Left lobe of liver (tissue), 2 donors: ENCODE measurements at places on chromosomes 4 and X. TPM values are rescaled to one million over a fixed set of nuclear protein-coding genes. Genes with fewer than 3 reads are reported as not detected.

DNA sequence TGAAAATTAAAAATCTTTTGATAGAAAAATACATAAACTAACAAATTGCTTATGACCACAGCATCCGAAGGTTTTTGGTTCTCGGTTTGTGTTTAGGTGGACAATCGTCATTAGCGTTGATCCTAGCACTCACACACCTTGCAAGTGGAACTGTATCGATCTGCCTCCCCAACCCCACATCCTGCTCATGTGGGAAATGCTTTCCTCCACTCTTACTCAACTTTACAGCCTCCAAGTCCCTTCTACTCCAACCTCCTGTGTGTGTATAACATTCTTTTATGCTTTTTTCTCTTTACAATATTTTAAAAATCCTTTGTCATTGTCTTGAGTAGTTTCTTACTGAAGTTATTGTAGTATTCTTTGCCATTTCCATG is 15.6 kb upstream of the TMEM131L start:
- DNase-seq = no peak

DNA sequence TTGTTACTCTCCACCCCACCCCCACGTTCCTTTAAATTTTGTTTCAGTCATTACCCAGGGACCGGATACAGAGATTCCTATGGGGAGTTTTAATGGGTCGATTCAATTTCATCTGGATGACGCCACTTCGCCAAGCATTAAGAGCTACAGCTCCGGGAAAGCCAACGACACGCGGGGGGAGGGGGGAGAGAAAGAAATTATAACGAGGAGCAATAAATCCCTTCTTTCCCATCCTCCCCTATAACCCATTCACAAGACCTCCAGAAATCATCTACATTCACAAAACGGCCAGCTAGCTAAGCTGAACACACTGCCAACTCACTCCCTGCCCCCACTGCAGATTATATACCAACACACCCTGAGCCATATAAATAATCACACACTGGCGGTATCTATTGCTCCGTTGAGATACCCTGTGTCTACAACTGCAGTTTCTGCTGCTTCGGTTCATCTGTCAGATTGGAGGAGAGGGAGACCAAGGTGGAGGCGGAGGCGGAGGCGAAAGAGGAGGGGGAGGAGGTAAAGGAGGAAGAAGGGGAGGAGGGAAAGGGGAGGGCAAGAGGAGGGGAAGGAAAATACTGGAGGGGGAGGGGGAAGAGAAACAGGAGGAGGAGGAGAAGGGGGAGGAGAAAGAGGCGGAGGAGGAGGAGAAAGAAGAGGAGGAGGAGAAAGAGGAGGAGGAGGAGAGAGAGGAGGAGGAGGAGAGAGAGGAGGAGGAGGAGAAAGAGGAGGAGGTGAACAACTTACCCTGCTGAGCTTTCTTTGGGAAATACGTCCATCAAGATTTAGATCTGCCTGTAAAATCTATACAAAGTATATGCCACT is 113.9 kb upstream of the VAMP7 start:
- DNase-seq = peak; percentile 40

DNA sequence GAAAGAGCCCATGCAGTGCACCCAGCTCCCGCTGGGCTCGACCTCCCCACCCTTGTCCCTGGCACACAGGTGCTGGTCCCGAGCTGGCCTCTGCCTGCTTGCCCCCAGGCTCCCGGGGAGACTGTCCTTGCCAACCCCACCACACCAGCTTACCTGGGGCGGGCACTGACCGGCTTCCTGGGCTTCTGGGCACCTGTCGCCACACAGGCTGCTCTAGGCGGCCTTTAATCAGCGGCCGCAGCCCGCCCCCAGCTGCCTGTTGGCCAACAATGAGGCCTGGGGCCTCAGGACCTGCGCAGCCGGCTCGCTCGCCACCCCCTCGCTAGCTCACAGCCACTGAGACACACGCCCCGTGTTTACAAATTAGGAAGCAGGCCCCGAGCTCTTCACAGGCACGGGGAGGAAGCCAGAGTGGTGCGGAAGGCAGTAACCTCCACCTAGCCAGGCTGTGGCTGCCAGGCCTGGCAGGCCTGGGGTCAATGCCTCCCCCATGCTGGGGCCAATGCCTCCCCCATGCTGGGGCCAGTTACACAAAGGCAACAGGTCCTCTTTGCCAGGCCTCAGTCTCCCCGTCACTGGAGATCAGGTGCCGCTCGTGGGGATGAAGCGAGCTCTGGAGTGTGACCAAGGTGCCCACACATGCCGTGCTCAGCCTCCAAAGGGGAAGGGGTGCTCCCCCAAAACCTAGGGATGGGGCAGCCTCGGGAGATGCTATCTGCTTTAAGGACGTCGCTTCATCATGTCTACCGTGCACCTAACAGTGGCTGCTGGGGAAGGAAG is at the start of gene TREX2:
Gene TREX2, minus strand, starts transcription at position 201 of the 780 bp plus-strand sequence. CDS start 626 bp downstream, outside the sequence.
- DNase-seq = no peak

HELT gene
- not detected for total RNA-seq

VSIG1 gene
- total RNA-seq = not detected

DNA sequence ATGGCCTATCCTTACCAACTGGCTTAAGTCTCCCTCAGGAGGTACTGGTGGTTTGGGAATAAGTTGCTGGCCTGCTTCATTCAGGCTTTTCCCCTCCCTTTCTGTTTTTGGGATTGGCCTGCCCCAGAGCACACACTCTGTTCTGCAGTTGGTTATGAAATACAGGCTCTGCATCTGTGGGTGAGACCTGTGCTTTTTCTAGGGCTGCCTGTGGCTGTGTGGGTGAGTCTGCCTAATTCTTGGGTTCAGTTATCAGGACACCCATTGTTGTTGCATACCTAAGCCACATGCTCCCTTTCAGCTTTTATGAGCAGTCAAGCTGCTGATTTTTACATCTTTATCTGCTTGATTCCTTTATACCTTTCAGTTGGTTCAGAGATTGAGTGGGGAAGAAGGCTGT is 19.0 kb upstream of the CWH43 start:
- DNase-seq = no peak

DAPP1 gene
- total RNA-seq = 0.78 TPM

GPRIN3 gene
- 0.40 TPM for total RNA-seq

DNA sequence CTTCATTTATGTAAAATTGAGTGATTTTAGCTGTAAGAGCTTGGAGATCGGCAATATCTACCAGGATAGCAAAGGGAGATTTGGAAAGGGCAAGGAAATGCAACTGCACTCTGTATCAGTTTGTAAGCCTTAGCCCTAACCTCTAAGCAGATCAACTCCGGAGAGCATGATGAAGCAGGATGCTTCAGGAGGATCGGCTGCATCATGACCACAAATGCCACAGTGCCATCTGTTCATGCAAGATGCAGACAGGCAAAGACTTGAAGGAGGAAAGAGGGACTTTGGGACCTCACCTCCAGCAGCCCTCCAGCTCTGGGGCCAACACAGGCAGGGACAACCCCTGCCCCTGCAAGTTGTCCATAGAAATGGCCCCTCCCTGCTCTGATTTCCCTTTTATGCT is 377.6 kb upstream of the GATB start:
- DNase-seq = no peak

DNA sequence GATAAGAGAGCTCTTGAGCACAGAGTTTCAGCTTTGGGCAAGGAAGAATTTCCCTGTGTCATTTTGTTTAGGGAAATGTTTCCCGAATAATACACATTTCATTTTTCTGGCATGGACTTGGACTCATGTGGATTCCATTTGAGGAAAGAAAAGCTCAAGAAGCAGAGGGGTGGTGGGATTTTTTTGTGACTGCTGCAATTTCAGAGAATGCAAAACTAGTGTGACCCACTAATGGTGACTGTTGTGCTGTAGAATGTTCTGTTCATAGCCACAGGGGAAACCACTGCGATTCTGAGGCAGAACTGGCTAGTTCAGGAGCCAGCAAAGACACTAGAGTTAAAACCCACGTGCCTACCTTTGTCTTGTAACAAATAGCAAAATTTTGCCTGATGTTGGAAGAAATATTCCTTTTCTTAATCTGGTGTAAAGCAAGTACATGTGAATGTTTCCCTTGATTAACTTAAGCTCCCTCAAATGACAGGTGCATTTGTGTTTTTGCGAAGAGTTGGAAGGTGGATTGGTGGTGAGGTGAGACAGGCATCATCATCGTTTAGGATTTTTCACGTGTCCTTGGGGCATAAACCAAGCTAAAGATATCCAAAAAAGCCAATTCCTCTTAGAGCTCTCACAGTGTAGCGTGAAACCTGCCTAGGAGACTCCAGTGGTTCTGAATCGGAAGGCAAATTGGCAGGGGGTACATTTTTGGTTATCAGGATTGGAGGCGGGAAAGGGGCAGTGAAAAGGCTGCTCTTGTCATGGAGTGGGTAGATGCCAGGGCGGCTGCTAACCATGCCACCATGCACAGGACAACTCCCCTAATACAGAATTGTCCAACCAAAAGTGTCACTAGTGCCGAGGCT is 38.0 kb upstream of the FAM9C start:
- DNase-seq = no peak
